ENCODE measurements at places on chromosomes 13 and 19.

- DNase-seq: no peak
These were observed 1.6 kb upstream of the CYP2B6 start for GRCh38 chr19:40989453-40989852.

- no peak for DNase-seq
These were observed 59.1 kb upstream of the PDX1 start for GRCh38 chr13:27860743-27861142.

GRCh38 chr13:109900741-109901140, 114.4 kb upstream of the IRS2 start:
- DNase-seq: no peak

DNA sequence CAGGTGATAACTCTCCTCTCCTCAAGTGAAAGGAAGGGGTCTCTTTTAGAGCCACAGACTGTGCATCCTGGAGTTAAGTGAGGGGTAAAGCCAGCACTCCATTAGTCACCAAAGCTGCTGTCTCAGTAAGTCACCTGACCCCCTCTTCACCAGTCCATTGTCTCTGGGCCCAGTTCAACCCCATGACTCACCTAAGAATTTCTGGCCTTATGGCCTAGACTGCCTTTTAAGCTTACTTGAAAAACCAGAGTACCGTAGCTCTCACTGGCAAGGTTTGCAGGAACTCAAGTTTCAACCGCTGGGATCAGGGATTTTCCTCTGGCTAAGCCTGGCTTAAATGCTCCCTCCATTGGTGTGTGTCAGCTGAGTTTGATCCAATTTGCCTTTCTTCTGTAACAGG, 23.4 kb upstream of the EID2 start:
- DNase-seq: no peak

DNA sequence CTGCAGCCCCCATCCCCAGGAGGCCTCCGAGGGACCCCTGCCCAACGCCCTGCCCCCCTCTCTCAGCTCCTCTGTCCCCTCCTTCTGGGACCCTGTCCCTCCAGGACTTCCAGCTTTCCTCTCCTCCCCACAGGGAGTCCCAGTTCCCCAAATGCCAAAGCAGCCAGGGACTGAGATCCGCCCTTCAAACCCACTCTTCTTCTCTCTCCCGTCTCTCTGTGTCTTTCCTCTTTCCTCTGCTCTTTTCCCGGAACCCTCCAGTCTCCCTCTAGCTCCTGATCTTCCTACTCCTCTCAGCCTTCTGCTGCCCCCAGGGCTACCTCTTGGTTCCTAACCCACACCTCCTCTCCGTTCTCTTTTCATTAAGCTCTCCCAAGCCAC, 377 bp downstream of the CA11 start:
- no peak for DNase-seq

- DNase-seq: no peak
These were observed 25.8 kb downstream of the MEGF8 start for GRCh38 chr19:42351079-42351735.

DNA sequence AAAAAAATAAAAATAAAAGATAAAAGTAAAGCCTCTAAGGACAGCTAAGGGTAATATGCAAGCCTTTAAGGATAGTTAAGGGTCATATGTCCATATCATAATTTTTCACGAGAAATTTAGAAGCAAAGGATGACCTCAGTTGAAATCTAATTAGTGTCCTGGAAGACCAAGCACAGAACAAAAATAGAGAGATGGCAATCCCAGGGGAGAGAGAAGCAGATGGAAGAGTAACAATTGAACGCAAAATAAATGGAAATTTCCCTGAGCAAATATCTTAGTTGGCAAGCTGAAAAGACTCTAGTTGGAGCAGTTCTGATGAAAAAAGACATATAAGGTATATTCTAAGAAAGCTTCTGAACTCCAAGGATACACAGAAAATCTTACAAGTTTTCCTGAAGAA, 275.4 kb downstream of the NALCN start:
- no peak for DNase-seq

DNA sequence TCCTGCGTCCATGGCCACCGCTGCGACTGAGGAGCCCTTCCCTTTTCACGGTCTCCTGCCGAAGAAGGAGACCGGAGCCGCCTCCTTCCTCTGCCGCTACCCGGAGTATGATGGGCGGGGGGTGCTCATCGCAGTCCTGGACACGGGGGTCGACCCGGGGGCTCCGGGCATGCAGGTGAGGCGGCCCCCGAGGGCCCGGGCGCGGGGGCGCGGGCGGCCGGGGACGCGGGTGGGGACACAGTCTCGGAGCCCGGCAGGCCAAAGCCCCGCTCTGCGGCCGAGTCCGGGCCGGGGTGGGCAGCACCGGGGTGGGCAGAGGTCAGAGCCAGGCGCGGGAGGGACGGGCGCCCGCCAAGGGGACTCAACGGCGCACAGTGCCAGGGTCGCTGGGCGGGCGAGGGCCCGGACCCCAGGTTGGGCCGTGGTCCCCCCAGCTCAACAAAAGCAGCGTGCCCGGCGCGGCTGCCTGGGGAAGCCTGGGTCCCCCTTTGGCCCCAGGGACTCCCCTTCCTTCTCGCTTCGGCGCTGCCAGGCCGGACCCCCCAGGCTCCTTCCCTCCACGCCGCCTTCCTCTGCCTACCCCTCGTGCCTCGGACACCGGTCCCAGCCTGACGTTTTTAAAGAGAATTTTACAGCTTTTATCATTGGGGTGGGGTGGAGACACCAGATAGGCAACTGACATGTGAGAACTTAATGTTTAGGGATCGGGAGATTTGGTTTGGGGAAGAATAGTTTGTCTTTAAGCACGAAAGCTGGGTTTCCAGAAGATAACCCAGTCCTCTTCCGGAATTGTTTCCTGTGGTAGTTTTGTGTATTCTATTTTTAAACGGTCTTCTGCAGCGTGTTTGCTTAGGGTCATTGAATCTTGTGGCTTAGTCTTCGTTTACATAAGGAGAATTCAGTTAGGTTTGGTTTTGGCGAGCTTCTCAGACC, 509 bp downstream of the TPP2 start:
- peak; percentile 29 for DNase-seq

GRCh38 chr19:10078329-10078728, 7.8 kb upstream of the SHFL start:
- DNase-seq: no peak

DNA sequence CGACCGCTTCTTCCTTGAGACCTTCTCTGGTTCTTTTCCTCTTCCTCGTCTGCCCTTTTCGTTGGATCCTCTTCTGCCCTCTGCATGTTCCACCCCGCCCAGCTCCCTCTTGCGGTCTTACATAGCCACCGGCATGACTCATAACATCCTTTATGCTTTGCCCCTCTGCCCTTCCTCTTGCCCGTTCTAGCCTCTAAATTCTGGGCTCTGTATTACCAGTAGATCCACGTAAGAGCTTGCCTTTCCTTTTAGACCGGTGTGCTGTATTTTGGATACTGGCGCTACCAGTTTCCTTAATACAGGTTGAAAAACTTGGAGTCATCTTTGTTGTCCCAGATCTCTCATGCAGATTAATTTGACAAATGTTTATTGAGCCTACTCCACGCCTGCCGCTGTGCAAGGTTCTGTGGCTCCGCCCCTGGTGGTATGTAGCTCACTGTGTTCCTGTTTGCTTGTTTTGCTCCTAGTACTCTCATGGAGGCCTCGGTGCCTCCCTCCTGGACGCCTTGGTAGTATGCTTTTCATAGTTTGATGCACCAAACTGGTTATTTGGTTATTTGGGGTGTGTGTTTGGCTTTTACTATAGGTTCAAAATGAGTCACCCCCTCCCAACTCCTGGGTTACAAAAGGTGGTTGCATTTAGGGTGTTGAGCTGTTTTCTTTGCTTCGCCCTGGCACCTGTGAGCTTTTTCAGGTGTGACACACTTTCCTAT, 1.7 kb downstream of the GTF3A start:
- peak; percentile 71 for DNase-seq

- DNase-seq: no peak
These were observed 7.6 kb downstream of the TRAPPC6A start for GRCh38 chr19:45170146-45171106.

- DNase-seq: no peak
These were observed 721 bp downstream of the MED25 start for GRCh38 chr19:49818649-49819370.

DNA sequence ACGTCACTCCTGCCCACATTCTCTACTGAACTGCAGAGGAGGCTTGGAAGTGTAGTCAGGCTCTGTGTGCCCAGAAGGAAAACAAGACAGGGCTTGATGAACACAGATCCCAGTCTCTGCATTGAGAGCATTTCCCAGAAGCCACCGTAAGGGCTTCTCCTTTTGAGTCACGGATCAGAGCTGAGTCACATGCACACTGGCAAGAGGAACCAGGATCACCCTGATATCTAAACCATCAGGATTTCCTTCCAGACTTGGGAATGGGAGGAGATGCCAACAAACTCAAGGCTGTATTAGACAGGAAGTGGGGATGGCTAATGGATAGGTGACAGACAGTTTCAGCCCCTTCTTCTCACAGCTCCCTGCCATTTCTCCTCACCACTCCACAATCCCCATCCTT, 17.7 kb upstream of the FBXO17 start:
- DNase-seq: no peak

DNA sequence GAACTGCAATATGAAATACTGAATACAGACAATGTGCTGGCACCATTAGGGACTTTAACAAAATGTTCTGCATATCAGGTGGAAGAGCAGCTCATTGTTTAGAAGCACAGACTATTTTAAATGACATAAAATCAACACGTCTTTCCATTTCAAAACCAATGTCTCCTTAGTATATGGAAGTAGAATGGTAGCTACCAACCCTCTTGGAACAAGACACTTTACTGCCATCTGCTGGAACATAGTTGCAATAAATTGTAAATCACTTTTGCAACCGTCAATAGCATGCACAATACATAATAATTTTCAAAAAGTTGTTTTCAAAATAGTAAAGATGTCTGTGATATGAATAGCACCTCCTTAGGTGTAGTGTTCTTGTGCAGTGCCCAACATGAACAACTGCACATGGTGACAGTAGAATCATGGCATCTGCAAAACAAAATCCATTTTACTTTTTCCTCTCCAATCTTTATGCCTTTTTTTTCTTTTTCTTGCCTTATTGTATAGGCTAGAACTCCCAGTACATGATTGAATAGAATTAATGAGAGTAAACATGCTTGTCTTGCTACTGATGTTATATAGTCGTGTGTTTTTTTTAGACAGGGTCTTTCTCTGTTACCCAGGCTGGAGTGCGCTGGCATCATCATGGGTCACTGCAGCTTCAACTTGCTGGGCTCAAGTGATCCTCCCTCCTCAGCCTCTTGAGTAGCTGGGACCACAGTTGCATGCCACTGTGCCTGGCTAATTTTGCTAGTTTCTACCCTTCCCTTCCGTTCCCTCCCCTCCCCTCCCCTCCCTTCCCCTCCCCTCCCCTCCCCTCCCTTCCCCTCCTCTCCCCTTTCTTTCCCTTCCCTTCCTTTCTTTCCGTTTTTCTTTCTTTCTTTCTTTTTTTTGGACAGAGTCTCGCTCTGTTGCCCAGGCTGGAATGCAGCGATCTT, 7.8 kb upstream of the LYPD5 start:
- no peak for DNase-seq

GRCh38 chr13:85436029-85436428, 363.2 kb downstream of the SLITRK6 start:
- no peak for DNase-seq

- DNase-seq: no peak
These were observed 534 bp upstream of the HPN start for GRCh38 chr19:35040826-35041547.

GRCh38 chr19:18086590-18087138, at the start of gene IL12RB1:
Gene IL12RB1 (minus strand): TSS chr19:18086934. CDS start chr19:18086823, 111 bp downstream.
- DNase-seq: peak; percentile 50

GRCh38 chr13:109790942-109791605, 4.7 kb upstream of the IRS2 start:
- DNase-seq: peak; percentile 20

- DNase-seq: peak; percentile 19
These were observed 52.7 kb downstream of the TRPM4 start for GRCh38 chr19:49210108-49210900.

- DNase-seq: no peak
These were observed 119.2 kb downstream of the KLF5 start for GRCh38 chr13:73177916-73178565.

DNA sequence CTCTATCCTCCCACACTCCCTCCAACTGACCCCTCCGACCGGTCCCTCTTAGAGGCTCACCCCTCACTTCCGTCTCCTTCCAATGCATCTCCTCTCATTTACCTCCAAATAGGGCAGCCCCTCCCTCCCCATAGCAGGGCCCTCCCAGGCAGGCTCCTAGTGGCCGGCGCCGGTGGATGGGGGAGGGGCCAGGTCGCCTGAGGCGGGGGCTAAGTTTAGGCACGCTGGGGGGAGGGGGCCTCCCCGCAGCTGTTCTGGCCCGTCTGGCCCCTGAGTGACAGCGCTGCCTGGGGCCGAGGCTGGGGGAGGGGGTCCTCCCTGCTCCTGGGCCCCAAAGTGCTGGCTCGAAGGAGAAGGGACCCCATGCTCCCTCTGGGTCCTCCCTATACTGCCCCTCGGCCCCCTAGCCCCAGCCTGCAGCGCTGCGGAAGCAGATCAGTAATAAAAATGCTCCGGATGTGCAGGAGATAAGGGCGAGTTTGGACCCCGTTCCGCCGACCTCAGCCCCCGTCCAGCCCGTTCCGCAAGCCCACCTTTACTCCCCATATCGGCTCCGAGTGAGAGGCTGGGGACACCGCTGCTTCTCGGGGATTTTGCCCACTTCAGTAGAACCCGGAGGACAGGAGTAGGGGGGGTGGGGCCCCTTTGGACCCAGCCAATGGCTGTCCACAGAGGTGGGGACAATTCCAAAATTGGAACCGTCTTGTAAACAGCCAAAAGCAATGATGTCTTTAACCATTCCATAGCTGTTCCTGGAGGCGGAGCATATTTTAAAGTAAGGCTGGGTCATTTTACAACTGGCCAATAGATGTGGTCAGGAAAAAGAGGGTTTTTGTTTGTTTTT, 4.0 kb downstream of the RTN2 start:
- DNase-seq: no peak

DNA sequence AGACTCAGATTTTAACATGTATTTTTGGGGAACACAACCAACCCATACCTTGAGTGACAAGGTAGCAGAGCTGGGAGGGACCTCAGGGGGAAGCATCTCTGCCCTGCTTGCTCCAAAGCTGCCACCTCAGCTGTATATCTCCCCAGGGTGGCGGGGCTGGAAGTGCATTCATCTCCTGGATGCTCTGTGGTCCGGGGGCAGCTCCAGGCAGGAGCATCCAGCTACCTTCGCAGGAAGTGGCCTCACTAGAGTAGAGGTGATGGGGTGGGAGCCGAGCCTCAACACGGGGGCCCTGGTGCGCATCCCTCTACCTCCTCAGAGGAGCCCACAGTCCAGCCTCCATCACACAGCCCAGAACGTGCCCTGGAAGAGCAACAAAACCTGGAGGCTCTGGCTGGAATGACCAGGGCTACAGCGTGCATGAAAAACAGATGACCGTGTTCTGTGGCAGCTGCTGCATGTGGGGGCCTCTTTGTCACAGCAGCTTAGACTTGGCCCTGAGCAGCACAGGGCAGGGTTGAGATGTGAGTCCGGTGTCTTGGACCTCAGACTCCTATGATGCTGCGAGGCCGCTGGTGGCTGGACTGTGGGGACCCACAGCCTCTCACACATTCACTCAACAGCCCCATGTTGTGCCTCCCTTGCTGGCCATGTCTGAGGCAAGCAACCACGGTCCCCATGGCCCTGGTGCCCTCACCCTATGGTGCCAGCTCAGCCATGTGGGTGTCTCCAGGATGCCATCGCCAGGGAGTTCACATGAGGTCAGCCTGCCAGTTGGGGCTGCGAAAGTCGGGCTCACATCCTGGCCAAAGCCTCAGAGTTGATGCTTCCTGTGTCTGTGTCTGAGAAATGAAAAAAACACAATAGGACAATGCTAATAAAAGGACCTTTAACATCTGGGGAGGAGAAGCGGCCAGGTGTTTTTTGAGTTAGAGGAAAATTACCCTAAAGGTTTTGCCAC, 17.1 kb upstream of the GAS6 start:
- DNase-seq: no peak
